Activated CD8-positive, alpha-beta memory T cell treated with anti-CD3 and anti-CD28 coated beads, Interleukin-2, amount 10 ng/mL, durations not matched to agents 7 days and 5 days (primary cell): ENCODE measurements at places on chromosomes 5 and 9.

GRCh38 chr5:110064603-110065268, 375.0 kb downstream of the MAN2A1 start:
- no peaks in the 10 kb centered on the region for H3K36me3 ChIP-seq
- no peak overlapping the region for H3K27ac ChIP-seq

DNA sequence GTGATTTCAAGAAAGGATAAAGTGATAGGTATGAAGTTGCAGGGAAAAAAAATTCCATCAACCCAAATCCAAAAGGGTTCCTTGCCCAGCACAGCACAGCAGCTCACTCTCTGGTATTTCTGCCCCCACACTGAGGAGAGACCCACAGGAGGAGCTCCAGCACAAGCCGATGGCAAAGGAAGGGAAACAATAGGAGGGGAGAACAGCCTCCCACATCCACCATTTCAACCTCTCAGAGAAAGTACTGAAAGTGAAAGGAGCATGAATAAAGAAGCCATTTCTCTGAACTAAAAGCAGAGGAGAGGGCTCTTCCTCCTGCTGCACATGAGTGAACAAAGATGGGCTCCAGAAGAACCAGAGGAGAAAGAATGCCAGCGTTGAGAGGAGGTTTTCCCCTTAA, 54.9 kb upstream of the ZSWIM6 start:
- no peaks in the 10 kb centered on the region for H3K36me3 ChIP-seq
- DNase-seq: no peak
- peaks cover 3% of the 10 kb centered on the region for H3K27me3 ChIP-seq
- no peak overlapping the region for H3K27ac ChIP-seq
- peak overlapping the region; percentile 13 for H3K4me3 ChIP-seq

DNA sequence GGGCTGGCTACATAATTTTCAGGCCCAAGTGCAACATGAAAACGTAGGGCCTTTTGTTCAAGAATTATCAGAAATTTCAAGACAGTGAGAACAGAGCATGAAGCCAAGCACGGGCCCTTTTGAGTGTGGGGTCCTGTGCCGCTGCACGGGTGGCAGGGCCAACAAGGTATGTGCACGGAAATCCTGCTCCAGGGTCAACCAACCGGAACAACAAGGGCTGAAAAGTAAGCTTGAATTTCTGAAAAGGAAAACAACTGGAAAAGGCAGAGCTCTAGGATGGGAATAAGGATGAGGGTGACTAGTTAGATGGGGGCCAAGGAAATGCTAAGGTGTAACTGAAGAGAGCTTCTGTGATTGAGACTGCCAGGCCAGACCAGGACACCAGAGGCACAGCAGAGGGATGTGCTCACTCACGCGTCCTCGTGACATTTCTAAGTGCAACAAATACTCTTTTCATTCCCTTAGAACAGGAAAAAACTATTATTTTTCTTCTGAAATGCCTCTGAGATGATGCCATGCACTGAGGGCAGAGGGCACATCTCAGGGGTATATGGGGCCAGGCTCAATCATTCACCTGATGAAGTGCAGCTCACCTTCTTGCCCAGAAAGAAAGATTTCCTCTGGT, 80.6 kb upstream of the LRRTM2 start:
- no peak for DNase-seq
- H3K4me1 ChIP-seq: peaks cover 12% of the 10 kb centered on the region
- no peak overlapping the region for H3K4me3 ChIP-seq
- H3K36me3 ChIP-seq: no peaks in the 10 kb centered on the region

DNA sequence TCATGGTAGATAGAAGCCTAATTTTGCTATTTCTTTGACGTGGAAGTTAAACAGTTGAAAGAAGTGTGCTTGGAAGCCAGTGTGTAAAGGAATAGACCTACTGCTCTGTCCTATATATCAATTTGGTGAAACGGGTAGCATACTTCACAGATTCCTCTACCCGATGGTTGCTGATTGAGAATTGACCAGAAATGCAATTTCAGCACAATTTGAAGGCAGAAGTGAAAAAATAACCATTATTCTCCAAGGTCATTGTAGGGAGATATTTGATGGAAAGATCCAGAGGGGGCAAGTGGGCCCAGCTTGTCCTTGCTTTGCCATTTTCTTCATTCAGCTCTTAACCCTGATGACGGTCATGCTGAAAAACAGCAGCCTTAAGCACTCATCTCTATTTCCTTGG, 15.3 kb downstream of the CDH12 start:
- no peaks in the 10 kb centered on the region for H3K36me3 ChIP-seq
- H3K4me1 ChIP-seq: no peaks in the 10 kb centered on the region
- no peak overlapping the region for H3K27ac ChIP-seq
- no peaks in the 10 kb centered on the region for H3K27me3 ChIP-seq

GRCh38 chr9:115378758-115379157, 260.8 kb upstream of the TNC start:
- DNase-seq: no peak
- no peaks in the 10 kb centered on the region for H3K36me3 ChIP-seq
- H3K4me1 ChIP-seq: no peaks in the 10 kb centered on the region
- no peak overlapping the region for H3K4me3 ChIP-seq
- H3K27me3 ChIP-seq: peaks cover 2% of the 10 kb centered on the region

DNA sequence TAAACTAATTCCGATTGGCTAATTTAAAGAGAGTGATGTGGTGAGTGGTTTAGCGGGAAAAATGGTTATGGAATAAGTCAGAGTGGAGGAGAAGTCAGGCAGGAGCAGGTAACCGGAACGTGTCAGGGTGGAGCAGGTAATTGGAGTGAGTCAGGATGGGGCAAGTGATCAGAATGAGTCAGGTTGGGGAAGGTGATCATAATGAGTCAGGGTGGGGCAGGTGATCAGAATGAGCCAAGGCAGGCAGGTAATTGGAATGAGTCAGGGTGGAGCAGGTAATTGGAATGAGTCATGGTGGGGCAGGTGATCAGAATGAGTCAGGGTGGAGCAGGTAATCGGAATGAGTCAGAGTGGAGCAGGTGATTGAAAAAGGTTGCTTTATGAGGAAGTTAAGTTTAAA, 101.4 kb downstream of the TMEM167A start:
- no peaks in the 10 kb centered on the region for H3K27me3 ChIP-seq
- DNase-seq: no peak
- H3K36me3 ChIP-seq: peaks cover 4% of the 10 kb centered on the region
- H3K4me1 ChIP-seq: no peaks in the 10 kb centered on the region
- H3K27ac ChIP-seq: no peak overlapping the region

- DNase-seq: no peak
- peaks cover 1% of the 10 kb centered on the region for H3K36me3 ChIP-seq
- no peak overlapping the region for H3K27ac ChIP-seq
- no peaks in the 10 kb centered on the region for H3K4me1 ChIP-seq
These were observed 74.1 kb upstream of the SAP30L start for GRCh38 chr5:154371687-154372086.

DNA sequence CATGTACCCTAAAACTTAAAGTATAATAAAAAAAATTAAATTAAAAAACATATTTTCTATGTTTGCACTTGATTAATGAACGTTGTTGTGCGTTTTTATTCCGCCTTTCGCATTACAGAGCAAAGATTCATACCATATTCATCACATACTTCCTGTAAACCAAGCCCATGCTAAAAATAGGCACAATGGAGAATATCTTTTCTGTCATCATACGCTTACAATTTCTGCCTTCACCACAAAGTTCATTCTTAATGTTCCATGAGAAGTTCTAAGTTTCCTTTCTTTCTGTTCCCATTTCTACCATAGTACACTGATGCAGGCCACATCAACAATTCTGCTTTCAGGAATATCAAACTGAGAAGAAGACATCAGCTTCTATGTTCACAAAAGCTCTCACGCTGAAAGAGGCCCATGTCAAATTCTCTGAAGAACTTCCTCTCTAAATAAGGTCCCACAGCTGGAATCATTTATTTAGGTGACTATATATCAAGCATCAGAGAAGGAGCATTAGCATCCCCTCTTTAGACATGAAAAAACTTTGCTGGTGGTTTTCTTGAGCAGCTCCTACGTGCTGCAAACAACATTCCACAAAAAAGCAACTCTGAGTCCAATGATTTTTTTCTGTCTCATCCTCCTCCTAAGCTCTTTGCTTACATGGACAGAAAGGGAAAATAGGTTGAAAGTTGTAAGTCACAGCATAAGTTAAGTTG, 456.4 kb downstream of the CDH10 start:
- no peak overlapping the region for H3K4me3 ChIP-seq
- H3K36me3 ChIP-seq: no peaks in the 10 kb centered on the region
- H3K4me1 ChIP-seq: no peaks in the 10 kb centered on the region
